ENCODE measurements at places on chromosomes 16 and 17.
A peak's percentile ranks its signal among the peaks of the same experiment; 100 is the strongest.

DNA sequence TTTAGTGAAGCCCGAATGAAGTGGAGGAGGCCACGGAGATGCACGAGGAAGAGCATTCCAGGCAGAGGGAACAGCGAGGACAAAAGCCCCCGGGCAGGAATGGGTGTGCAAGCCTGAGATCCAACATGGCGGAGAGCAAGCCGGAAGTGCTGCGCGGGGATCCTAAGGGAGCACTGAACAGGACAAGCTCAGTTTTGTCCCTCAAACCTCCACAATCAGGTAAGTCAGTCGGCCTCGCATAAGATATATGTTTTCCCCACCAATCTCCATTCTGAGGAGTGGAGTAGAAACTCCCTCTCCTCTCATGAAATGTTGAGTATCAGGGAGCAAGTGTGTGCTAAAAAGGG, 32.9 kb upstream of the USP22 start:
- DNase-seq: peak; percentile 73

GRCh38 chr17:74960570-74961342, 11.8 kb downstream of the HID1 start:
- no peak for DNase-seq

GRCh38 chr16:26645614-26646013, 421.1 kb upstream of the C16orf82 start:
- no peak for DNase-seq

DNA sequence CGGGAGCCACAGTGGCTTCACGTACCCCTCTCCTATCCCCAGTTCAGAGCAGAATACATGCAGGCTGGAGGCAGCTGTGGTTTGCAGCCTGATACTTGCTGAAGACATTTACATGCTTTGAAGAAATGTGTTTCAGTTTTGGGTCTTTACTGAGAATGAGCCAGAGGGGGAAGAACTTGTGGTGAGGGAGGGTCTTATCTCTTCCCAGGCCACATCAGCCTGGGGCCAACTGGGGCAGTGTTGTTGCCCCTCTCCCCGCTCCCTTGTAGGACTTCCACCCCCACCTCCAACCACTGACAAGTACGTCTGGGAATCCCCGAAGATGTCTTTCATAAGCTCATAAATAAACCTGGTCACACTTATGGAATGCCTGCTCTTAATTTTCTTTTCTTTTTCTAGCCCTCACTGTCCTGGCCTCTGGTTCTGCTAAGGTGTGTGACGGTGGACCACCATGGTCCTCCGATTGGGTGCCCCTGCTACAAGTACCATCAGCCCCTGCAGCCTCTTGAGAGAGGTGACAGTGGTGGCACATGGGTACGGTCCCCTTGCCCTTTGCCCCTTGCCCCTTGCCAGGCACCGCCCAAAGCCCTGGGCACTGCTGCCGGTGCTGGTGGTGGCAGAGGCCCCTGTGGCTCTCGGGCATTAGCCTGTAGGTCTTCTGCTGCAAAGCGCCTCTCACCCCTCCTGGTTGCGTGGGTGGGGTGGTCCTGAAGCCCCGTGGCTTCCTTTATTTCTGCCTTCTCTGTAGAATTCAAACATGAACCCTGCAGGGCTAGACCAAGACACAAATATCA, 144.8 kb upstream of the RPH3AL start:
- DNase-seq: no peak

DNA sequence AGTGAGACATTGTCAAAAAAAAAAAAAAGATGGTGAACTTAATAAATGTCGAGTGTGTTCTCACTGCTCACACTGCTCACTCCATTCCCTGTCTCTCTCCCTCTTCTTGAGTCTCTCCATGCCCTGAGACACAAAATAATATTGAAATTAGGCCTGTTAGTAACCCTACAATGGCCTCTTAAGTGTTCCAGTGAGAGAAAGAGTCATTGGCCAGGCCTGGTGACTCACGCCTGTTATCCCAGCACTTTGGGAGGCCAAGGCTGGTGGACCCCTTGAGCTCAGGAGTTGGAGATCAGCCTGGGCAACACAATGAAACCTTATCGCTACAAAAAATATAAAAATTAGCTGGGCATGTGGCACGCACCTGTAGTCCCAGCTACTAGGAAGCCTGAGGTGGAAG, 16.2 kb upstream of the CSF3 start:
- DNase-seq: no peak

DNA sequence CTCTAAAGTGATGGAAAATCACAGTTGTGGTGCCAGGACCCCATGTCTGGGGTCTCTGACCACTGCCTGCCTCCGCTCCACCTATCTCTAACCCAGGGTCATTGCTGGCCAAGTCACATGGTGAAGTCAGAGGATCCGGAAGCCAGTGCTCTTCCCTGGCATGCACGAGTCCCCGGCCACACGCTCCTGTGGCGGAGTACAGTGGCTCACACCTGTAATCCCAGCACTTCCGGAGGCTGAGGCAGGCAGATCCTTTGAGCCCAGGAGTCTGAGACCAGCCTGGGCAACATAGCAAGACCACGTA, 21.5 kb upstream of the RBFOX3 start:
- DNase-seq: no peak

DNA sequence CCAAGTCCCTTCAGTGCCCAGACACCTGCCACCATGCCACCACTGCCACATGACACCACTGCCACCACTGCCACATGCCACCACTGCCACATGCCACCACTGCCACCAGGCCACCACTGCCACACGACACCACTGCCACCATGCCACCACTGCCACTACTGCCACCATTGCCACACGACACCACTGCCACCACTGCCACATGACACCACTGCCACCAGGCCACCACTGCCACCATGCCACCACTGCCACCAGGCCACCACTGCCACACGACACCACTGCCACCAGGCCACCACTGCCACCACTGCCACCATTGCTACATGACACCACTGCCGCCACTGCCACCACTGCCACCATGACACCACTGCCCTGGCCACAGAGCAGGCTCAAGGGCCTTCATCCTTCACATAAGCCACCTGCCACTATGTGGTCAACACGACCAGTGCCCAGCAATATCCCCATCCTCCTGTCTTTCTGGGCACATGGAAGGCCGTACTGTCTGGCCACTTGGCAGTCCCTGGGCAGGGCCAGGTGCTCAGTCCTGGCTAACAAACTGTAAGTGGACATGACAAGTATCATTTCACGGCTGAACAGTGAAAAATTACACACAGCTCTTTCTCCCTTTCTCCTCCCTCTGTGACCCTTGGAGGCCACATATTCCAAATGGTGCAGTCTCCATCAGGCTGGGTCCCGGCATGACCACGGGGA, 33.1 kb downstream of the ABR start:
- no peak for DNase-seq

DNA sequence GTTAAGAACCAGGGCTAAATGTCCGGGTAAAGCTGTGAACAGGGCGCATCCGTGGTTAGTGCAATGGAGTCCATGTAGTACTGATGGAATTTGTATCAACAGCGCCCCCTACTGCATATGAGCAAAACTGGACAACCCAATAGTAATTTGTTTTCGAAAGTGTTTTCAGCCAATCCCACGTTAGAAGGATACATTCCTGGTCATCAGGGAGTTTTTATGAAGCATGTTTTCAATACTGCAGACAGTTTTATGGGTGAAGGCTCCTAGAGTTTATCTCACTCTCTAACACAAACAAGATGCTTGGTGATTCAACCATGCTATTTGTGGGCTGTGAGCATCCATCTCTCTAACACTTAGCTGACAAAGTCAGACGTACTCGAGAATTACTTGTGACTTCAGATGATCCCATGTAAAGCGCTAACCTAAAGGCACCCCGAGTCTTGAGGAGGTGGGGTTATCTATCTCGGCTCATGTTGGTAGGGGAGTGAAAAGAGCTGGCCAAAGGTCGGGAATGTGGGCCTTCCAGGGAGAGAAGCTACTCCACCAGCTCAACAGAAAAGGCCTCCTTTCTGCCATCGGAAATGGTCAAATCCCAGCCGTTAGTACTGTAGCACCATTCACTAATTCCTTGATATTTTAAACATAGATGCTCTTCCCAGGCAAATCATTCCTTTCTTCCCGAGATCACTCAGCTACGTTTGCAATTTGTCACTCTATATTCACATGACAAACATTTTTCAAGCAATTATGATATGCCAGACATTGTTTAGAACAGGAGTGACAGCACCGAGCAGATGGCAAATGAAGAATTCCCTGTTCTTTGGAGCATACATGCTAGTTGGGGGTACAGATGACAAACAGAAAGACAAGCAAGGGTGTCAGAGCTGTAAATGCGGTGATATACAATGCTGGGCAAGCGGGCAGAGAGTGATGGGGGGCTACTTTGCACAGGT, 46.9 kb upstream of the HNF1B start:
- DNase-seq: no peak

- no peak for DNase-seq
Measured at GRCh38 chr16:56347670-56348069, 77.7 kb downstream of the AMFR start.

DNA sequence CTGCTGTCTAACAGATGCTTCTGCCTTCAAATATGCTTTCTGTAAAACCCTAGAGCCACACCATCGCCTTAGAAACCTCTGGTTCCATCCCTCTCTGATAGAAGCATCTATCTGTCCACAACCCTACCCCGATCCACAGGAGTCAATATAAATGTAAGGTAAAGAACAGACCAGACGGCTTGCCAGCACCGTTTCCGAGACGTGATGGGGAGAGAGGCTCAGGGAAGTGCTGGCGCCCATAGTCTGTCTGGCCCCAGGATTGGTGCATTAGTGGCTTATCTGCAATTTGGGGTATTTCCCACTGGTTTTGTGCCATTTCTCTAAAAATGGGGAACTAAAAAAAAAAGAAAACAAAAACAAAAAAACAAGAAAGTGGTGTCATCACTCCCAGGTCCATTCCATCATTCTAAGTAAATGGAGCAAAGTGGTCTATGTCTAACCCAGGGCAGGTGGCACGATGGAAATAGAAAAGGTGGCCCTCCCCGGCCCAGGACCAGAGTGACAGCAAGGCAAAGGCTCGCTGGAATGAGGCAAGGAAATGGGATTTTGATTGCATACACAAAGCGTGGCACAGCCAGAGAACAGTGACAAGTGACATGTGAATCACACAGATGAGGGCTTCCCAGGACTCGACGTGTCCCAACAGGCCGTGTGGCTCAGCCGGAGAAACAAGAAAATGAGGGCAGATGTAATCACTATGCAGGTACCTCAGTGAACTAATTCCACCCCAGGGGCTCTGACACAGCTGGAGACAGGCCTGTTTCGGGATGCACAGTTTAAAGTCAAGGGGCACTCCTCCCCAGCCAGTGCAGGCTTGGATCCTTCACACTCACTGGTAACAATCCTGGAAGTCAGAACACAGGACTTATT, 125.6 kb downstream of the GAS7 start:
- no peak for DNase-seq

GRCh38 chr17:72719578-72720493, 372.7 kb downstream of the SLC39A11 start:
- no peak for DNase-seq

DNA sequence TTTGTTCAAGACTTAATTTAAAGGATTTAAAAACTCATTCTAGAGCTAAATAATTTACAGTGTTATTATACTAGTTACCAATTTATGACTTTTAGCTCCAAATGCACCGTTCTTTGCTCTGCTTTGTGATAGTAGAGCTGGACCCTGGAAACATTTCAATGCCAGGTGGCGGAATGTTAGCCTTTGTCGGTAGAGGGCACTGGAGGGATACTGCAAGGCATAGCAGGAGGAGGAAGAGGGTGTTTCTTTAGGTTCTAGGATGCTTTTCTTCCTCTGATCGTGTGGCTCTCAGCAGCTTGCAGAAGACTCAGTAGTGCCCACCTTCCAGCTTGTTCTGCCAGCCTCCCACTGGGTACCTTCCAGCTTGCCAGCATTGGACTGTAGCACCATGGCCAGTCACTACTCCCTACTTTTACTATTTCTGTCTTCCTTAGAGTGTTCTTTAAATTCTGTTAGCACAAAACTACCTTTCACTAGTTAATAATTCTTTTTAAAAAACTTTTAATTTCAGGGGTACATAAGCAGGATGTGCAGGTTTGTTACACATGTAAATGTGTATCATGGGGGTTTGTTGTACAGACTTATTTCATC, 325.3 kb downstream of the UTP18 start:
- peak; percentile 15 for DNase-seq

GRCh38 chr17:49465331-49465903, 29.7 kb upstream of the NGFR start:
- no peak for DNase-seq

- DNase-seq: no peak
Measured at GRCh38 chr16:11179574-11179973, 76.4 kb downstream of the SOCS1 start.

DNA sequence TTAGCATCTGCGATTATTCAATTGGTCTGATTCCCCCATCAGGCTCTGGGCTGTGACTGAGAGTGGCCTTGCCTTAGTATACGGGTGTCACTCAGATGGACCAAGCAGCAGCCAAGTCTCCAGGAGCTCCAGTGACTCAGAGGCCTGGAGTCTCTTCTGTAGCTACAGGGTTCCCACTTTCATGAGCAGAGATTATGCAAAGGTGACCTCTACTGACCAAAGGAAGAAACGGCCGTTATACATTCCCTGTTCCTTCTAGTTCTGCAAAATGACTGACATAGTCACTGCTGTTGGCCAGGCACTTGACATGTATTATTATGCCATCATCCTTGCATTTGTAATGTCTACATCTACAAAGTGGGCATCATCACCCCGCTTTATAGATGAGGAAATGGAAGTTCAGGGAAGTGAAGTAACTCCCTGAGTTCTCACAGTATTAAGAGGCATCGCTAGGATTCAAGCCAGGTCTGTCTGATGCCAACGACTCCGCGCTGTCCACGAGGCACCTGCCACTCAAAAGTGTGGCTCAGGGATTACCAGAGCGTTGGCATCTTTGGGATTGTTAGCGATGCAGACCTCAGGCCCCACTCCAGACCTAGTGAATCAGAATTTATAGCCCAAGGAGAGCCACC, 23.3 kb downstream of the SLC38A7 start:
- no peak for DNase-seq

- DNase-seq: no peak
Measured at GRCh38 chr17:74459622-74460021, 6.8 kb upstream of the CD300A start.

DNA sequence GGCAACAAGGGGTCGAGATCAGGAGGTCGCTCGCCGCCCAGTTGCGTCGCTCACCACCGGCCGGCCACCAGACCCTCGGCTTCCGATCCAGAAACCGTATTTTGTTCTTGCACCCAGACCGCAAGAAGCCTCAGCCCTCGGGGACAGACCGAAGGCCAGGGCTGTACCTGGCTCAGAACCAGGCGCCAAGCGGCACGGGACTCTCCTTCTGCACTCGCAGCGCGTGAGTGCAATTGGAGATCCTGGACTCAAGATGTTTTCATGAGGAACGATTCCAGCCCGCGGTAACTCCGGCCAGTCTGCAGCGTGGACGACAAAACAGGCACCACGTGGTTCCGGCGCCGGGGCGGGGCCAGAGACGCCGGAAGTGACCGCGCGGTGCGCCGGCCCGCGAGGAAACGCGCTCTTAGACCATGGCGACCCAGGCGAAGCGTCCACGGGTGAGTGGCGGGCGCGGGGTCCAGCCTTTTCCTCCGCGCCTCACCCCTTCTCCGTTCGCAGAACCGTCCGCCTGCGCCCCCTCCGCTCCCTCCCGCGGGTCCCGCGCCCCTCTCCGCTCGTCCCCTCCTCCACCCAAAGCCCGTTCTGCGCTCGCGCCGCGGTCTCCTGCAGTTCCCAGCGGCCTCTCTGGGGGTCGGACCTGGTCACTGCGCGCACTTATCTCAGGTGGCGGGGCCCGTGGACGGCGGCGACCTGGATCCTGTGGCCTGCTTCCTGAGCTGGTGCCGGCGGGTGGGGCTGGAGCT, at the start of gene SETD6:
Gene SETD6, plus strand, starts transcription at position 393 of the 746 bp plus-strand sequence. Its CDS starts 21 bp downstream, at position 414.
- peak; percentile 84 for DNase-seq

- peak; percentile 26 for DNase-seq
Measured at GRCh38 chr17:75892556-75893224, 4.1 kb downstream of the TRIM65 start.

All from anterior cingulate cortex (tissue), 58 donors.